Glutamatergic neuron (in vitro differentiated cells): ENCODE measurements at places on chromosomes 6 and 20. TPM values are rescaled to one million over a fixed set of nuclear protein-coding genes. Genes with fewer than 3 reads are reported as not detected.

BANF2 gene
- not detected for total RNA-seq

RALY gene
- total RNA-seq = 234 TPM

GRIK2 gene
- 95.5 TPM for total RNA-seq

APMAP gene
- total RNA-seq = 218 TPM

GTPBP2 gene
- 114 TPM for total RNA-seq

BCAS4 gene
- 5.5 TPM for total RNA-seq

TSHZ2 gene
- 10.0 TPM for total RNA-seq

LTA gene
- total RNA-seq = not detected

GUCA1A gene
- 2.2 TPM for total RNA-seq
